NCI-H1930 (cell line): ENCODE measurements at places on chromosomes 5 and 9.

DNA sequence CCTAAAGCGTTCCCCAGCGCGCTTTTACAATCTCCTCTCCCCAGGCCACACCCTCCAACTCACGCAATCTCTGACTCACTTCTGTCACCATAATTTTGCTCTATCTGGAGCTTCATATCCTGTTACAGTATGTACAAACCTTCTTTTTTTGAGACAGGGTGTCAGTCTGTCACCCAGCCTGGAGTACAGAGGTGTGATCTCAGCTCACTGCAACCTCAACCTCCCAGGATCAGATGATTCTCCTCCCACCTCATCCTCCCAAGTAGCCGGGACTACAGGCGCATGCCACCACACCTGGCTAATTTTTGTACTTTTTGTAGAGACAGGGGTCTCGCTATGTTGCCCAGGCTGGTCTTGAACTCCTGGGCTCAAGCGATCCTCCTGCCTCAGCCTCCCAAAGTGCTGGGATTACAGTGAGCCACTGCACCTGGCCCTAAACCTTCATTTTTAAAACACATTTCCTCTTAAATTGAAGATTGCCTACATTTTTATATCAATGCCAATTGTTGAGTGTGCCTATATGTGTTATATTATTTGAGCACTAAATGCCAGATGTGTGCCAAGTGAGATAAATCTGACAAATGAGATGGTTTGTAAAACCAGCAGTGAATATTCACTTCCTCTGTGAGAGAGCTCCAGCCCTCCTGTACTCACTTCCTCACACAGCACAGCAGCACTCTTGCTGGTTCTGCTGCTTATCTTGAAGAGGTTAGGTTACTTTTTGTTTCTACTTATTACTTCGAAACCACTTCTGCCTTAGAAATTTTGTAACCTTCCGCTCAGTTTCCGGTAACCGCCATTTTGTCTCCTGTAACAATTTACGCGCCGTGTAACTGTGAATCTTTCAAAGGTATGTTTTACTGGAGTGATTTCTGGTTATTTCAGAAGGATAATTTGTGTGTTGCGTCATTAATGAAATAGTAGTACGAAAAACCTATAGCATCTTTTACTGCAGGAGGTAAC, 57.9 kb downstream of the DOCK8 start:
- no peak for DNase-seq

- DNase-seq, result no peak
Measured at GRCh38 chr9:126219648-126220063, 107.0 kb upstream of the MVB12B start.

DNA sequence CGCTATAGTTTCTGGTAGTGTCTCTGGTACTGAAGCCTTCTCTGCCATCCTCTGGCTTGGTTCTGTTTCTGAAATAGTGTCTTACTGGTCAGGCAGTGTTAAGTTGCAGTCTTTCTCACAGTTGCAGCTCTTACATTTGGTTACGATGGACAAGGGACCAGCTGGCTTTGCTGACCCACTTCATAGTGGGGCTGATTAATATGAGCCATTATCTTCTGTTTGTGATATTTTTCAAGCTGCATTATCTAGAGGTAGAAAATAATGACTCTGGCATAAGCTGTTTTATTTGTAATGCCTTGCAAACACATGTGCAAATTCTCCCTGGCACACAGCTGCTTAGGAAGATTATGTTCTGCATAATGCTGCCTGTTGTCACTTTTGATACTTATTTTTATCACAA, 199.1 kb downstream of the KDM4C start:
- no peak for DNase-seq

DNA sequence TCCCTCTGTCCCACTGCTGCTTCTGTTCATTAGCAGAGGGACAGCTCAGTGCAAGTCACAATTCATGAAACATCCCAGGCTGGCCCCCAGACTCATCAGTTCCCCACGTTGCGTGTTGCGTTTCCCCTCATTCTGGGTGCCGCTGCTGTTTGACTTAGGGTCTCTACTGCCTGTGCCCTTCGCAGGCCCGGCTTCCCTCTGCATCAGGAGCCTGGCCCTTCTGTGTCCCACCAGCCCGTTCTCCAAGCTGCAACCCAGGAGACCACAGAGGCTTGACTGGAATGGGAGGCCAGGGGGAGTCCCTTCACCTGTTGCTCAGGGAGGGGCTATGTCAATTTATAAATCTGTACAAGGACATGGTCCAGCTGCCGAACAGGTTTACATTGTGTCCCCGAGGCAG, 53.9 kb upstream of the SUSD3 start:
- DNase-seq, result no peak

DNA sequence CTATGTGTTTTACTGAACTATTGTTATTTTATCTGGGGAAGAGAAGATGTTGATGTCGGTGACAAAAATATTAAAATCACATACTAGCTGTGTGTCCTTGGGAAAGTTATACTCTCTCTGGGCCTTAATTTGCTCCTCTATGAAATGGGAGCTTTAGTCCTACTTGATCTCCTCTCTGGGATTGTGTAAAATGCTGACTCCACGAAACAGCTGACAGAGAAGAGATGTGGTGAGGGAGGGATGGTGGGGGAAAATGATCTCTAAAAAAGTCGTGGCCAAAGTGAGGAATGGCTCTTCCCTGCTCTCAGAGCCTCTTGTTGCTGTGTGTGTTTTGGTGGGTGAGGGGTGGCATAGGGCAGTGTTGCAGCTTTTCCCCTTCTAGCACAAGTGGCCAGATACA, 173.7 kb downstream of the MELK start:
- DNase-seq, result no peak

- DNase-seq, result no peak
Measured at GRCh38 chr5:32342656-32343055, 29.9 kb upstream of the MTMR12 start.

- no peak for DNase-seq
Measured at GRCh38 chr5:35046774-35047173, 975 bp downstream of the AGXT2 start.

DNA sequence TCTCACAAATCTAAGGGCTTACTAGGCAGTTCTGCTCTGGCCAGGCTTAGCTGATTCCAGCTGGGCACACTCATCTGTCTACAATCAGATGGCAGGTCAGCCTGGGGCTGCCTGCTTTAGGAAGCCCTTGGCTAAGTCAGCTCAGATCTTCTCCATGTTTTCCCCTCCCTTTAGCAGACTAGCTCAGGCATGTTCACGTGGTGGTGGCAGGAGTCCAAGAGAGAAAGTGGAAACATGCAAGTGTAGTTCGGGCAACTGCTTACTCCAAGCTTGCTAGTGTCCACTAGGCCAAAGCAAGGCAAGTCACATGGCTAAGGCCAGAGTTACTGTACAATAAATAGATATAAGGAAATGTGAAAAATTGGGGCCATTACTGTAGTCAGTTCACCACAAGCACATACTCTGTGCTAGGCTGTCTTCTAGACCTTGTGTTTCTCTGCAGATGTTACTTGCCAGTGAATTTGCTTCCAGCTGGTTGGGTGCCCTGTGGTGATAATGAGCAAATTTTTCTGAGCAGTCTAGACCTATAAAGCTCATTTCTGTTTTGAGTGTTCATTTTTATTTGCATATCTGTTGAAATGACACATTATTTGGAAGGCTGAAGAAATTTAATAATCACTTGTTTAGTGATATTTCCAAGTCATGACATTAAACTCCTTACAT, 38.3 kb downstream of the RECK start:
- DNase-seq, result no peak

GRCh38 chr5:172647352-172648012, 6.4 kb downstream of the NEURL1B start:
- DNase-seq, result no peak

- DNase-seq, result no peak
Measured at GRCh38 chr5:41656597-41656996, 146.2 kb upstream of the PLCXD3 start.

DNA sequence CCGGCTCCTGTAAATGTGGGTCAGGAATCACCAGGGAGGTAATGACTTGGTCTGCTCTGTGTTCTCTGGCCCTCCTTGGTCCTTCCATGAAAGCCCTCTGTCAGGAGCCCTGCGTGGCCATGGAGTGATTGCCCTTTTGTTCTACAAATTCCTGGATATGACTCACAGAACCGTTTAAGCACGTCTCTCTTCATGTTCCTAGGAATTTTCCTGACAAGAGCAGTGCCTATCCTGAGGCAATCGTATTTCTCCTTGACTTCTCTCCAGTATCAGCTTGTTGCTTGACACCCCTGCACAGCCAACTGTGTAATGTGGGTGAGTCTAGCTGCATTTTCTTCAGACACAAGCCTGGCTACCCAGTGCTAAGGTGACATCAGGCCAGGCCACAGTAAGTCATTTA, 274.3 kb upstream of the ZNF462 start:
- DNase-seq, result no peak

GRCh38 chr9:125375820-125376219, 114.2 kb downstream of the GAPVD1 start:
- DNase-seq, result no peak

DNA sequence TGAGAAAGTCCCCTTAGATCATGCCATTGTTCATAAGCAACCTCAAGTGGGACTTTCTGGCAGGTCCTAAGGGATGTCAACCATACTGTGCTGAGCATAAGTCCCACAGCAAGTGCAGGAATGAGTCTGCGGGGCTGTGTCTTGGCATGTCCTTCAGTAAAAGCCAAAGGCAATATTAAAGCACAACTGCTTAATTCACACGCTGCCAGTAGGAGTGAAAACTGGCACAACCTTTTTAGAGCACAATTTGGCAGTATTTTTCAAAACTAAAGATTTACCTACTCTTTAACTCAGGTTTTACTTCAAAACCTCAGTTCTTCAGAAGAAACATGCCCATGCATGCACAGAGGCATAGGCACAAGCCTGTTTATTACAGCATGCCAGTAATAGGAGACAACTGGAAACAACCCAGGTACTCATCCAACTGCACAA, 24.4 kb upstream of the SMAD5 start:
- no peak for DNase-seq

GRCh38 chr9:96680812-96681499, 25.8 kb upstream of the PRXL2C start:
- DNase-seq, result no peak

- no peak for DNase-seq
Measured at GRCh38 chr9:136367296-136368145, 4.0 kb upstream of the DNLZ start.

GRCh38 chr9:107306308-107306707, 23.2 kb downstream of the RAD23B start:
- DNase-seq, result no peak

GRCh38 chr5:176180339-176180738, 57.9 kb upstream of the SIMC1 start:
- no peak for DNase-seq

DNA sequence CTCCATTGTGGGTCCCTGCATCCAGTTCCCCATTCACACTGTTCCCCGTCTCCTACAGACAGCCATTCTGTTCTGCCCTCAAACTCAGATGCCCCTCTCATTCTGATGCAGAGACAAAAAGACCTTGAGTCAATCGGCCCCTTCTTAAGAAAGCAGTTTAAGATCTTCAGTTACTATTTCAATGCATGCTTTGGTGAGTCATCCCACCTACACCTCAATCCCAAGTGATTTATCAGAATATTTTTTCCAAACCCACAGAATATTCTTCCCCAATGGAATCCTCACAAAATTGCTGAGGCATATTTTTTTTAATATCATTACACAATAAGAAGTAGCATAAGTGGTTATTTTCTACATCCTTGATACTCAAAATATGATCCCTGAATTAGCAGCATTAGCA, 92.4 kb upstream of the SLC1A1 start:
- DNase-seq, result no peak

DNA sequence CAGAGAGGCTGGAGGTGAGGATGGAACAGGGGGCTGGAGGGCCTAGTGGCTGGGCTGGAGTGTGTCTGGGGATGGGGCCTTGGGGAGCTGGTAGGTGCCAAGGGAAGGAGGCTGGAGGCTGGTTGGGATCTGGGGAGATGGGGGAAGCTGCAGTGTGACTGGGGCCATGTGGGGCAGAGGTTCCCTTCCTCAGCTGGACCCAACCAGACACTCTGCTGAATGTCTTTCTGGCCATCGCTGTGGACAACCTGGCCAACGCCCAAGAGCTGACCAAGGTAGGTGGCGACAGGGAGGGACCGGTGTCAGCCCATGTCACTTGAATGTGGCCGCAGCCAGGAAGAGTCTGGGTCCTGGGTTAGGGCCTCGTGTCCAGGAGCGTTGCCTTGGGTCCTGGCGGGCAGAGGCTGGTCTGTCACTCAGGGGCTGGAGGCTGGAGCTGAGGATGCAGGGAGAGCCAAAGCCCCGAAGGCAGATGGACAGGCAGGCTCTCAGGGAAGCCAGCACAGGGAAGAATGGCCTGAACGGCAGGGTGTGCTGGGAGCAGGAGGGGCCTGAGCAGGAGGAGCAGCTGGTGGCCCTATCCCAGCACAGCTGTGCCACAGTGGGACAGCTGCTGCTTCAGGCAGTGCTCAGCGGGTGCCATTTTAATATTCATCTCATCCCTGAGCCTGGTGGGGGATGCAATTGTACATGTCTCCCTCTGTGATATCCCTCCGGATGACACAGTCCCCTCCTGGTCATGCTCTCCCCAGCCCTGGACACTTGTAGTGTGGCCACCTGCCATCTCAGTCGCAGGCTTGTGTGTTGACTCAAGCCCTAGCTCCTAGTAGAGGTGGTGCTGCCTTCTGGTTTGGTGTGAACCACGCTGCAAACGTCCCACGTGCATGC, 132.5 kb downstream of the CACNA1B start:
- no peak for DNase-seq

- DNase-seq, result no peak
Measured at GRCh38 chr9:133864011-133864410, 125.9 kb upstream of the SARDH start.

DNA sequence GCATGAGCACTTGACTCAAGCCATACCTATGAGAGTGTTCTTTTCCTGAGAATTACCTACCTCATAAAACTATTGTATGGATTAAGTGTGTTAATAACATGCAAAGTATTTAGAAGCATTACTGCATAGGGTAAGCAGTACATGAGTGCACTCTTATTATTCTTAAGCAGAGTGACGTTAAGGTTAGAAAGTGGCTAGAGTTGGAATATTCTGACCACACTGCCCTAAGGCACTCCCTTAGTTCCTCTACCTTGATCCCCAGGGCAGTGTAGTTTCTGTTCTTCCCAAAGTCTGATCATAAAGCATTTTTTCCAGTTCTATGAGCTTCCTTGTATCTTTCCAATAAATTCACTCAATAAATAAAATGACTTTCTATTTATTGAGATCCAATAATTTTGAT, 189.2 kb downstream of the PCSK1 start:
- no peak for DNase-seq

DNA sequence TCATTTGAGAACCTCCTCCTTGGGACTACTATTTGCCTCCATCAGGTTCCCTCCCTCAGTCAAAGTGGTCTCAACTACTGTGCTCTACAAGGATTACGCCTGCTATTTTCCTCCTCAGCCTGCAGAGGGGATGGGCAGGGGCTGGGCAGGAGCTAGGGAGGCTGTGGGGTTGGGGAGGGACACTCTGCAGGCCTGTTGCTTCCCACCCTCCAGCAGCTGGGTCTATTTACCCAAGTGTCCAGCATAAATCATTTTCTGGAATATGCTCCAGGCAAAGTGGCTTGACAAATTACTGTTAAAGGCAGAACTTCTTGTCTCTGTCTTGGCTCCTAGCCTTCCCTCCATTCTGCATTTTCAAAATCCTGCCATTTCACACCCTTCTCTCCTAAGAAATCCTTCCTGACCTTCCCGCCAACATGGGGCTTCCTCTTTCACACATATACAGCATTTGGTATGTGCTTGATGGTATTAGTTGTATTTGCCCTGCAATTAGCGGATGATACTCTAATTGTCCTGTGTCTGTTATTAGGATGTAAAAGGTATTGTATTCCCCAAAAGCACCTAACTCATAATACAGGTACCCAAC, 106.7 kb downstream of the EFNA5 start:
- no peak for DNase-seq

- DNase-seq, result no peak
Measured at GRCh38 chr9:20593537-20593936, 28.8 kb downstream of the MLLT3 start.
